ENCODE measurements at places on chromosomes 3 and 15.
A peak's percentile ranks its signal among the peaks of the same experiment; 100 is the strongest.

DNA sequence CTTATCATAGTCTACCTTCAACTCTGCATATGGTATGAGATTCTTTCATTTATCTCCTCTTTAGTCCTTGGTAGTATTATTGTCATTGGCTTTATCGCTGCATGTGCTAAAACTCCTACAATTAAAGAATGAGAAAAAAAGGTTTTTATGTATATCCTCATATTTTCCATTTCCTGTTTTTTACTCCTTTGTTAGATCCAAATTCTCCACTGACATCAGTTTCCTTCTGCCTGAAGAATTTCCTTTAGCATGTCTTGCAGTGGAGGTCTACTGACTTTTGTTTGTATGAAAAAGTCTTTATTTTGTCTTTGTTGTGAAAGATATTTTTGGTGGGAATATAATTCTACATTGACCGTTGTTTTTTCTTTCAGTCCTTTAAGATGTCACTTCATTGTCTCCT lies 81.0 kb upstream of the TNIK start:
- H3K27ac ChIP-seq: no peak overlapping the region
- DNase-seq: no peak
- no peak overlapping the region for H3K4me3 ChIP-seq

DNA sequence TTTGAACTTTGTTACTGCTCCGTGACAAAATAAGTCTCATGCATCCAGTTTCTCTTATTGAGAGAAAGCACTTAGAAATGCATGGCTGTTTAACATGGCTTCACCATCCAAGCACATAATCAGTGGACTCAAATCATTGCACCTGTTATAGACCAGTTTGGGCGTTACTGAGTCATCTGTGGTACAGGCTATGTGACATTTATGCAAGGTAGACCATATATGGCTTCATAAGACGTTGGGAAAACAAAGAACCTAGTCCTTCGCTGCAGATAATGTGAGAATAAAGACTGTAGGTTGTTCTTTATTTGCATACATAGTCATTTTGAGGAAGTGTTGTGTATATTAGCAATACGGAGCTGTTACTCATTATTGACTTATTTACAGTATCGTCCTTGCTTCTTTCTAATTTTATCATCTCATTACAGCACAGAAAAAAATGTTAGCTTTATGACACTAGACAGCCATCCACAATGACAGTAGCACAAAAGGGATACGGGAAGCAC lies 374.7 kb downstream of the IL5RA start:
- H3K27me3 ChIP-seq: no peaks in the 10 kb centered on the region
- H3K4me1 ChIP-seq: no peaks in the 10 kb centered on the region
- H3K4me3 ChIP-seq: no peak overlapping the region
- no peak for DNase-seq
- no peak overlapping the region for H3K27ac ChIP-seq
- no peaks in the 10 kb centered on the region for H3K36me3 ChIP-seq

DNA sequence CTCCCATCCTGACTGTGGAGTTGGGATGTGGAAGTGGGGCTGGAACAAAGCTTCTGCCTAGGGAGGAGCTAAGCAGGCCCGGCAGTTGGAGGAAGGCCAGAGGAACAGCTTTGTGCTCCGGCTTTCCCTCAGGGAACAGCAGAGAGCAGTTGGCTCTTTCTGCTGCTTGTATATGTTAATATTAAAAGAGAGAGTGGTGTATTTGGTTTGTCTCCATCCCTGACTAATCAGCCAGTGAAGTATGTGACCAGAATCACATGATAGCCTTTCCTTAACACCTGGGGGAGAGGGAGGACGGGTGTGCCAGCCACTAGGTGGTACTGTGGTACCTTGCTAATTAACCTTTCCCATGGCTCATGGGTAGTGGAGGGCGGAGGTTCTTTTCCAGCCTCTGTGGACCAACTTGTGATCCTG lies 10.0 kb downstream of the EIF2B5 start:
- no peaks in the 10 kb centered on the region for H3K4me1 ChIP-seq
- no peak for DNase-seq
- no peaks in the 10 kb centered on the region for H3K27me3 ChIP-seq
- H3K4me3 ChIP-seq: no peak overlapping the region

DNA sequence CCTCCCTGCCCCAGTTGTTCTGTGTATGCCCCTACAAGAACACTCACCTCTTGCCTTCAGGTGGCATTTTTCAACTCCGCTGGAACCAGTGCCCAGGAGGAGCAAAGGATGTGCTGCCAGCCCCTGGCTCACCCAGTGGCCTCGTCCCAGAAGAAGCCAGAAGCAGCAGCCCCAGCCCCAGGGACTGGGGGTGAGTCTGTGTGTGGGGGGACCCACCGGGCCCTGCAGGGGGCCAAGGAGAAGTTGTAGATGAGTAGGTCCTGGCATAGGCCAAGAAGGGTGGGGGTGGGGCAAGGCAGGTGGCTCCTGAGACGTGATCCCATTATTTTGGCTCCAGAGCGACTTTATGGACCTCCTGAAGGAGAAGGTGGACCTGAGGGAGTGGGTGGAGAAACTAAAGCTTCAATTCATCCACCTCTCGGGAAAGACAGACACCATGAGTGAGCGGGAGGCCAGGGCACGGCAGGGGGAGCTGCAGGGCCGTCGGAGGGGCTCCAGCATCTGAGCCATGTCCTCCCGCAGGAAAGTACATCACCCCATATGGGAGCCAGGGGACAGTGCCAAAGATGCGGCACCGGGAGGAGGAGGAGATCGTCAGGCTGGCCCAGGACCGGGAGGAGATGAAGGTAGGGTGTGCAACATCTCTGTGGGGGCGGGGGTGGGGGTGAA lies 29.3 kb downstream of the NGRN start:
- no peak for DNase-seq
- H3K4me3 ChIP-seq: no peak overlapping the region
- H3K4me1 ChIP-seq: peaks cover 4% of the 10 kb centered on the region
- no peaks in the 10 kb centered on the region for H3K27me3 ChIP-seq
- H3K36me3 ChIP-seq: no peaks in the 10 kb centered on the region

DNA sequence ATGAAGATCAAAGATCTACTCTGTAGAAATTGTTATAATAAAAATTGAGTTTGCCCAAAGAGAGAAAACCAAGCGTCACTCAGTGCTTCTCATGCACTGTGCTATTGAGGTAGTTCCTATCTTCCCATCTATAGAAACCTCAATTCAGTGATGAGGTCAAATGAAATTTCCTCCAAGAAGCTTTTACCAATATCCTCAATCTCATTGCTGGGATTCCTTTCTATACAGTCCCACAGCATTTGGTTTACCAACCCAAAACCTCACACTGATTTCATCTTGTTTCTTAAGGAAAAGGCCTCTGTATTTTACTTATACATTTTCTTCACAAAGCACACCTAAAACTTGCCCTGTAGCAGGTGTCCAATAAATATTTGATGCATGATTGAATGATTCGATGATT lies 147.2 kb downstream of the ALCAM start:
- H3K36me3 ChIP-seq: no peaks in the 10 kb centered on the region
- H3K4me1 ChIP-seq: no peaks in the 10 kb centered on the region

DNA sequence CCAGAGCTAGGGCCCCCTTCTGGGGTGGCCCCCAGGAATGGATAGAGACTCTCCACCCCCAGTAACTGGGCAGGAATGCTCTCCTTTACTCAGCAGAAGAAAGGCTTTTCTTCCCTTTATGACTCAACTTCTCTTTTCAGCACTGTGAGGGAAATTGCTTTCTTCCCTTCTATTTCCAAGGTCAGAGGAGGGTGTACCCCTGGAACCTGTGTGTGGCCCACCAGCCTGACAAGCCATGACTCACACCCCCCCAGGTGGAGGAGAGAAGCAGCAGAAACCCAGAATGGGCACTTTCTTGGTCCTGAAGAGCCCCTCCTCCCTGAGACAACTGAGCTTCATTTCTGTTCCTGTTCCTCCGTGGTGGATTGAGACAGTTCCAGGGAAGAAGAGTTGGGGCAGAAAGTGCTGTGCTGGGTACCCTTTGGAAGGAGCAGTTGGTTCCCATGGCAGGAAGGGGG lies 2.7 kb upstream of the ANKRD63 start:
- DNase-seq: no peak
- peaks cover 11% of the 10 kb centered on the region for H3K27me3 ChIP-seq
- no peak overlapping the region for H3K4me3 ChIP-seq
- no peak overlapping the region for H3K27ac ChIP-seq
- H3K4me1 ChIP-seq: peaks cover 15% of the 10 kb centered on the region

DNA sequence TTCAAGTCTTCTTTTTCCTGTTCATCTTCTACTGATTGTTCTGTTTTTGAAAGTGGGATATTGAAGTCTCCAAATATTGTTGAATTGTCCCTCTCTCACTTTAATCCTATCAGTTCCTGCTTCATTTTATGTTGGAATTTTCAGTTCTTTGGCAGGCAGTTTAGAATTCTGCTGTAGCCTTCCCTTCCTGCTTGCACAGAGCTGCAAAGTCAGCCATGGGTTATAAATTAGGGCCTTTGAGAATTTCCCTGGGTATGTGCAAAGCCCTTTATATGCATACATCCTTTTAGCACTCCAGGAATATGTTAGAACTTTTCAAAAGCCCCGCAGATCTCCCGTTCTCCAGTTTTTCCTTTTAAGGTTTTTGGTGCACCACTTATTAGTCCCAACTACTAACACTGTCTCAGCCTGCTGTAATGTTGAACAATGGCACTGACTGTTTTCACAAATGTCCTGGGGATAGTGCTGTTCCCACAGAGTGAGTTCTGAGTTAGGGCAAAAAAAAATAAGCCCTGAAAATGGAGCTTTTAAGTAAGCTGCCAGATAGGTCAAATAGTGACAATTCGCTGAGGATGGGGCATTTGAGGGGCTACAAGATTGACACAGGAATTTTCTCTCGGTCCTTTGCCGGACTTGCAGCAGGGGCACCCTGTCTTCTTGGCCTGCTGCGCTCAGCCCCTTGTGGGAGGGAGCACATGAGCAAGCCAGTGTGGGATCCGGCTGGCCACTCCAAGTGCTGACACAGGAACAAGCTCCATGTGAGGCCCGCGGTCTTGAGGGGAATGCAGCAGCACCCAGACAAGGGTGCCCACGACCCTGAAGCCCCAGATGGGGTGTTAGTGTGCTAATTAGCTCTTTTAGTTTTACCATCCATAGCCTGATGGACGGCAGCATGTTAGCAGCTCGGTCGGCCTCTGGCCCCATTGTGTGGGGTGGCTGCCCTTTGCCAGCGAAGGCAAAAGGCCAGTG lies 96.0 kb downstream of the VPS8 start:
- H3K27ac ChIP-seq: no peak overlapping the region
- no peaks in the 10 kb centered on the region for H3K4me1 ChIP-seq
- H3K36me3 ChIP-seq: peaks cover 27% of the 10 kb centered on the region
- DNase-seq: no peak
- H3K27me3 ChIP-seq: no peaks in the 10 kb centered on the region

- H3K4me3 ChIP-seq: no peak overlapping the region
- no peak for DNase-seq
- H3K27ac ChIP-seq: no peak overlapping the region
- H3K27me3 ChIP-seq: no peaks in the 10 kb centered on the region
- no peaks in the 10 kb centered on the region for H3K36me3 ChIP-seq
These were observed 55.2 kb downstream of the CNTN3 start for GRCh38 chr3:74559261-74559660.

- H3K4me3 ChIP-seq: no peak overlapping the region
- no peaks in the 10 kb centered on the region for H3K27me3 ChIP-seq
- no peak overlapping the region for H3K27ac ChIP-seq
- H3K4me1 ChIP-seq: no peaks in the 10 kb centered on the region
- no peaks in the 10 kb centered on the region for H3K36me3 ChIP-seq
These were observed 120.3 kb upstream of the CCDC54 start for GRCh38 chr3:107256963-107257362.

GRCh38 chr3:52393131-52393807 lies 51.6 kb downstream of the SEMA3G start:
- no peaks in the 10 kb centered on the region for H3K4me1 ChIP-seq
- H3K27me3 ChIP-seq: no peaks in the 10 kb centered on the region
- H3K27ac ChIP-seq: no peak overlapping the region
- no peak for DNase-seq

- H3K27me3 ChIP-seq: no peaks in the 10 kb centered on the region
- no peaks in the 10 kb centered on the region for H3K36me3 ChIP-seq
- peaks cover 3% of the 10 kb centered on the region for H3K4me1 ChIP-seq
- no peak overlapping the region for H3K27ac ChIP-seq
- no peak overlapping the region for H3K4me3 ChIP-seq
These were observed 118.2 kb upstream of the GOLIM4 start for GRCh38 chr3:168213920-168214319.

- no peak for DNase-seq
- no peaks in the 10 kb centered on the region for H3K36me3 ChIP-seq
- peaks cover 3% of the 10 kb centered on the region for H3K27me3 ChIP-seq
These were observed 136.9 kb downstream of the FRMD5 start for GRCh38 chr15:44058126-44058525.

DNA sequence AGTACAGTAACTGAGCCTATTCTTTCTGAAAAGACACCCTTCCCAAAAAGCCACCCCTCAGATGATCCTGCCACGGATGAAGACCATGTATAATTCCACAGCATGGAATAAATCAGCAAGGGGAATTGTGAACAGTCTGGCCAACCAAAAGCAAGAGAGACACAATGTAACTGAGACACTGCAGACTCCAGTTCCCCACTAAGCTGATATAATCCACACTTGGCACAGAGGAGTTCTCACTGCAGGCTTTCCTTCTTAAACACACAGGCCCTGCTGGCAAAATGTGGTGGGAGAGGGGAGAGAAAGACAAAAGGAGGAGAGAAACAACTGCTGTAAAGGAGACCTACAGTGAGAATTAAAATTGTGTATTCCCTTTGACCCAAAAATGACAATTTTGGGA lies 12.7 kb downstream of the GPR156 start:
- peaks cover 2% of the 10 kb centered on the region for H3K27me3 ChIP-seq
- no peak overlapping the region for H3K27ac ChIP-seq
- H3K4me3 ChIP-seq: no peak overlapping the region
- H3K36me3 ChIP-seq: no peaks in the 10 kb centered on the region

- H3K36me3 ChIP-seq: no peaks in the 10 kb centered on the region
- H3K4me1 ChIP-seq: peaks cover 15% of the 10 kb centered on the region
- DNase-seq: no peak
- H3K4me3 ChIP-seq: peak overlapping the region; percentile 54
These were observed 764 bp downstream of the UACA start for GRCh38 chr15:70762469-70763119.

GRCh38 chr3:53551324-53551723 lies 56.9 kb downstream of the CACNA1D start:
- no peaks in the 10 kb centered on the region for H3K4me1 ChIP-seq
- H3K4me3 ChIP-seq: no peak overlapping the region
- H3K27ac ChIP-seq: no peak overlapping the region
- no peaks in the 10 kb centered on the region for H3K27me3 ChIP-seq
- DNase-seq: no peak

DNA sequence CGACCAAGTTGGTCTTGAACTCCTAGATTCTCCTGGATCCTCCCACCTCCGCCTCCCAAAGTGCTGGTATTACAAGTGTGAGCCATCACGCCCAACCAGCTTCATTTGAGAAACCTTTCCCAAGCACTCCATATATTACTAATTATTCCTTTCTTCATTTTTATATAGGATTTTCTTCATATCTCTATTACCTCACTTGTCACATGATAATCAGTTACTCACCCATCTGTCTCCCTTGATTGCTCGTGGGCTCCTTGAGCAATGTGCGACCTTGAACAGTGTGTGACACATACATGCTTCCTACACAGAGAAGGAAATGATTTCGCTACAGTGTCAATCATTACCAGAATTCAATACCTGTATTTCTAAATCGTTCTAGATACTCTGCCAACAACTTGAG lies 110.7 kb upstream of the C2CD4B start:
- H3K27me3 ChIP-seq: no peaks in the 10 kb centered on the region
- no peak overlapping the region for H3K4me3 ChIP-seq
- no peak for DNase-seq
- H3K4me1 ChIP-seq: no peaks in the 10 kb centered on the region

Data from natural killer cell (primary cell).